Thymus (tissue), 14 donors: ENCODE measurements at places on chromosomes 4 and X. TPM values are rescaled to one million over a fixed set of nuclear protein-coding genes. Genes with fewer than 3 reads are reported as not detected.

STPG2 gene
- 0.24 TPM for total RNA-seq

MFAP3L gene
- 0.80 TPM for total RNA-seq

DDIT4L gene
- 1.5 TPM for total RNA-seq

ATP11C gene
- total RNA-seq: 21.6 TPM

DNA sequence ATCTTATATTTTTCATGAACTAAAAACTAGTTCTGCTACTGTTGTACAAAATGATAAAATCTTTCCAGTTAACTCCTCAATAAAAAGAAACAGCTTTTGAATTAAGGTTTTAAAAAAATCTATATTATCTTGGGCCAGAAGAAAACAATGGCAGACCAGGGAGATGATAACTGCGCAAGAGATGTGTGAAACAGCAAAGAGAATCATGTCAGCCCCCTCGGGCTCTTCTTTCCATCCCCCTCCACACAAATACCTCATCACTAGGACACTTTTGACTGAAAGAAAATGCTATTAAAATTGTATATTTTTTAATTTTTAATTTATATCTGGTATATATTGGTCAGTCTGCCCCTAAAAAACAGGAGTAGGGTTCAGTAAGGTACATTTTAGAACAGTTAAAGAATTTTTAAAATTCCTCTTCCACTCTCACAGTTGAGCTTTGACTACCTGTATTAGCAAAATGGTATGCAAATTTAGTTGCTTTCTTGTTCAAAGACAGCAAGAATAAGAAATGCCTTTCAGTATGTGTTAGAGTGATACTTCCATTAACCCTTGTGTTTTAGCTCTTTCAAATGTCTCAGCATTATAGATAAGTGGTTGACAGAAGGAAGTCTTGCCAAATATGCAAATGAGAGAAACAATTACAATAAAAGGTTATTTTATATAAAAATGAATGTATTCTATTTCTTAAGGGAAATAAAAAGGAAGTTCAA lies 36.4 kb upstream of the LCORL start:
- no peak for DNase-seq

GRCh38 chr4:83262682-83263081 lies 21.9 kb downstream of the COQ2 start:
- DNase-seq: no peak

- DNase-seq: peak; percentile 34
These were observed 777 bp upstream of the CASK start for GRCh38 chrX:41923978-41924683.

DNA sequence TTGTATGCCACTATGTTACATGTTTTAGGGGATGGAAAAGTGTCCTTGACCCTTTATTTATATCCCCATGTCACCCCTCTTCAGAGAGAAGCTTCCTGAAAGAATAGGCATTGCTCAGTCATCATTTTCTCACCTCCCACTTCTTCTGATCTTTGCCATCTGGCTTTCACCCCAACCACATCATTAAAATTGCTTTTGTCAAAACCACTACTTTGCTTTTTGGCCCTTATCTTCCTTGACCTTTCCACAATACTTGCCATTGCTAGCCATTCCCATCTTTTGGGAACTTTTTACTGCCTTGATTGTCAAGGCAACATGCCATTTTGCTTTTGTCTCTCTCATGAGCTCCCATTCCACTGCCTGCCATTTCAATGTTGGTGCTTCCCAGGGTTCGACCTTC lies 14.9 kb upstream of the FAM9B start:
- no peak for DNase-seq

TASL gene
- total RNA-seq: 8.0 TPM

TMEM128 gene
- total RNA-seq: 30.3 TPM

MMRN1 gene
- 5.3 TPM for total RNA-seq

DNA sequence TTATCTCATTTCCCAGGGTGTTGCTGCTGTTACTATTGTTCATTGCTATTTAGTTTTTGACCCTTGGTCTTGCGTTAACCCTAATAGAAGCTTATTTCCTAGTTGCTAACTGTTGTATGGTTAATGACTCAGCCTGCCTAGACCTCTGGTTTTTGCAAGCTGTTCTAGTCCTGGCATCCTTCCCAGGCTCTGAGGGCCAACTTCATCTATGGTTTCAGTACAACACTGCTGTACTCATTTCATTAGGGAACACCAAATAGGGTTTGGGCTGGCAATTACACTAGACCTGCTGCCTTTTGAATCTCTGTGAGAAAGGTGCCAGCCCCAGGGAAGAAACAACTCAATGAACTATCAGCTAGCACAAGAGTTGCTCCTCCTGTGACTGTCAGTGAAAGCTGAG lies 59.6 kb downstream of the DCX start:
- no peak for DNase-seq

GRCh38 chr4:2825740-2826139 lies 17.9 kb upstream of the ADD1 start:
- DNase-seq: no peak

GRCh38 chr4:57404483-57404882 lies 294.3 kb upstream of the IGFBP7 start:
- DNase-seq: no peak

CT45A3 gene
- total RNA-seq: not detected

DNA sequence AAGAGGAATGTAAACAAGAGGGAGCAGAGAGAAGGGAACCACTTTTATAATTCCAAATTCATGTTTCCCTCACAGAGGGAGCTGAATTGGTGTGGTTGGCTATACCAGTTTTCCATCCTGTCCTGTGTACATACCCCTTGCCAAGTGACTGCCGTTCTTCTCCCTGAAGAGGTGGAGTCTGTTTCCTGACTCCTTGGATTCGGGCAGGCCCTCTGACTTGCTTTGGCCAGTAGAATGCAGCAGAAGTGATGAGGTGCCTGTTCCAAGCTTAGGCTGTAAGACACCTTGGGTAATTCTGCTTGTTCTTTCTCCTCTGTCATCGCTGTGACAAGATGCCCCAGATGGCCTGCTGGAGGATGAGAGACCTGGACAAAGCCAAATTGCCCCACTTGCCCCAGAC lies 124.7 kb downstream of the UCHL1 start:
- DNase-seq: no peak

GRCh38 chrX:41293269-41293668 lies 40.7 kb upstream of the DDX3X start:
- no peak for DNase-seq

PASD1 gene
- 0.05 TPM for total RNA-seq

- DNase-seq: no peak
These were observed 75.5 kb downstream of the NYX start for GRCh38 chrX:41522671-41523070.

GRCh38 chr4:6506616-6507140 lies 34.3 kb upstream of the PPP2R2C start:
- no peak for DNase-seq

DNA sequence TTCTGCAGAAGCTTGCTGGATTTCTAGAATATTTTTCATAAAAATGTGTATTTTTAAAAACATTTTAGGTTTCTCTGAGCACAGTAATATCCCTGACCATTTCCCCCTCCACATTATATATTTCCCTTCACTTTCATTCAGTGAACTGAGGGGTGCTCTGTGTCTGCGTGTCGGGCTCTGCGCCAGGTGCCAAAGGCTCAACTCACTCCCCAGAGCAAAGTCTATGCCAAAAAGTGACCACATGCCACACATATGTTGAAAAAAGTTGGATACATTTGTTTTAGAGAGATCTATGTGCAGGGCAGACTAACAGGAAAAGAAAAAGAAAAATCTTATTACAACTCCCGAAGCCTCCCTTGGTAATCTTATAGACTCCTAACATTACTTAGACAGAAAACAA lies 233.7 kb downstream of the MGST2 start:
- DNase-seq: no peak

BEX2 gene
- 26.1 TPM for total RNA-seq

- no peak for DNase-seq
These were observed 620.0 kb downstream of the BCOR start for GRCh38 chrX:39477762-39478120.

GRCh38 chr4:76155979-76156378 lies 7.8 kb upstream of the NUP54 start:
- no peak for DNase-seq

GRCh38 chr4:145730026-145730425 lies 50.1 kb downstream of the C4orf51 start:
- no peak for DNase-seq

HPSE gene
- 1.7 TPM for total RNA-seq

ARMCX6 gene
- 42.0 TPM for total RNA-seq

GRCh38 chr4:150173432-150173861 lies 95.2 kb downstream of the DCLK2 start:
- no peak for DNase-seq

GRCh38 chrX:150719621-150720020 lies 26.4 kb downstream of the MTMR1 start:
- no peak for DNase-seq

EMCN gene
- total RNA-seq: 7.9 TPM

- DNase-seq: no peak
These were observed 50.3 kb downstream of the USP26 start for GRCh38 chrX:133046601-133047000.

DNA sequence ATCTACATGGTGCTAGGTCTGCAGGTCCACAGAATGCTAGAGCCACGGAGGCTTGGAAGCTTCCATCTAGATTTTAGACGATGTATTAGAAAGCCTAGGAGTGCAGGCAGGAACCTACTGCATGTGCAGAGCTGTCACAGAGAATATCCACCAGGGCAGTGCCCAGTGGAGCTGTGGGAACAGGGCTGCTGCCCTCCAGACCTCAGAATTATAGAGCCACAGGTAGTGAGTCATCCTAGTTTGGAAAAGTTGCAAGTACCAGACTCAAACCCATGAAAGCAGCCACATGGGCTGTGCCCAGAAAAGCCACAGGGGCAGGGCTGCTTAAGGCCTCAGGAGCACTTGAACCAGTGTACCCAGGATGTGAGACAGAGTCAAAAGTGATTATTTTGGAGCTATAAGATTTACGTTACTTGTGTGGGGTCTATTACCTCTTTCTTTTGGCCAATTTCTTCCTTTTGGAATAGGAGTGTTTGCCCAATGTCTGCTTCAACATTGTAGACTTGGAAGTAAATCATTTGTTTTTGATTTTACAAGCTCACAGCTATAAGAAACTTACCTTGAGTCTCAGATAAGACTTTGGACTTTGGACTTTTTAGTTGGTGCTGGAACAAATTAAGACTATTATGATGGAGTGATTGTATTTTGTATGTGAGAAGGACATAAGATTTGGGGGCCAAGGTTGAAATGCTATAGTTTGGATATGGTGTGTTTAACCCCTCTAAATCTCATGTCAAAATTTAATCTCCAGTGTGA lies 143.5 kb upstream of the CHRDL1 start:
- no peak for DNase-seq

GRCh38 chr4:61896634-61897033 lies 696.5 kb downstream of the ADGRL3 start:
- no peak for DNase-seq

DNA sequence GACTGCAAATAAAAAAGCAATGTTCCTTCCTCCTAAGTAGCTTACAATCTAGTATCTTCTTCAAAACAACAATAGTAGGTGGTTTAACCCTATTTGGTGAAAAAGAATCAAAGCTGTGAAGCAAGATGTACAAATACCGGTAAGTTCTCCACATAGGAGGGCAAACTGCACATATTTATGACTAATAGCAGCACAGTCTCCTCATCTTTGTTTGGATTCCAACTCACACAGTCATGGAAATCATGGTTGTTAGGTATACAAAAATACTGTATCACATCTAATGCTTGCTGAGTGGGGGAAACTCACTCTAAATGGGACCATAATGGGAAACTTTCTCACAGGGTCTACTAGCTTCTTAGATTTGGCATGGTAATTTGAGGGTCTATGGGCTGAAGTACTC lies 597.2 kb downstream of the INPP4B start:
- no peak for DNase-seq
